ENCODE measurements at places on chromosomes 7 and 10.

DNA sequence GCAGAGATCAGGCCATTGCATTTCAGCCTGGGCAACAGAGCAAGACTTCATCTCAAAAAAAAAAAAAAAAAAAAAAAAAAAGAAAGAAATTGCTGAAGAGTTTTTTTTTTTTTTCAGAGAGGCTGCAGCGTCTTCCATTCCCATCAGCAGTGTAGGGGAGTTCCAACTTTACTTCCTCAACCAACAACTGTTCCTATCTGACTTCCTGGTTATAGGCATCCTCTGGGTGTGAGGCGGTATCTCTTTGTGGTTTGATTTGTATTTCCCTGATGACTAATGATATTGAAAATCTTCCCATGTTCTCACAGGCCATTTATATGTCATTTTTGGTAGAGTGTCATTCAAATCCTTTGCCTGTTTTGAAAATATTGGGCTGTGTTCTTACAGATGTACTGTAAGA lies 40.2 kb downstream of the PRTFDC1 start:
- DNase-seq = no peak

DNA sequence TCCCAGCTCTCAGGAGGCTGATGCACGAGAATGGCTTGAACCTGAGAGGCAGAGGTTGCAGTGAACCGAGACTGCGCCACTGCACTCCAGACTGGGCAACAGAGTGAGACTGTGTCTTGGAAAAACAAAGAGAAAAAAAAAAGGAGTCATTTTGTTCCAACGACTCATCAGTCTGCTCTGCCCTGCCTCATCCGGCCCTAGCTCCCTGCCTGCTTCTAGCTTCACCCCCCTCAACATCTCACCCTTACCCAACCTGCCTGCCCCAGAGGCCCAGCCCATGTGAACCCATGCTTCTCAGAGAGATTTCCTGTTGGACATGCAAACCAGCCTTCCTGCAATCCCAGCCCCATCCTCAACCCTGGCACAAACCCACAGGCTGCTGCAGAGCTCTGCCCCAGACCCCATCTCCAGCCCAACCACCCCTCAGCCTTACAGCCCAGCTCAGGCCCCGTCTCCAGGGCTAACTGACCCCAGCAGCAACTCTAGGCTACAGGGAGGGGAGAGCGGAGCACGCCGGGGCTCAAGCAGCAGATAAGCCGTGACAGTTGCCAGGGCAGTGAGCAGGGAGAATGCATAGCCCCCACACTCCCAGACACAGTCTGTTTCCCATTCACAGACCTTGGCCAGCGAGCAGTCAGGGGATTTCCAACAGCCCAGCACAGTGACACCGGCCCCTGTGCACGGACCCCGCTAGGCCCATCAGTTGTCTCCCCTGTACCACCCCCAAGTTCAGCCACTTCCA lies 86.0 kb upstream of the KCTD7 start:
- DNase-seq = no peak

DNA sequence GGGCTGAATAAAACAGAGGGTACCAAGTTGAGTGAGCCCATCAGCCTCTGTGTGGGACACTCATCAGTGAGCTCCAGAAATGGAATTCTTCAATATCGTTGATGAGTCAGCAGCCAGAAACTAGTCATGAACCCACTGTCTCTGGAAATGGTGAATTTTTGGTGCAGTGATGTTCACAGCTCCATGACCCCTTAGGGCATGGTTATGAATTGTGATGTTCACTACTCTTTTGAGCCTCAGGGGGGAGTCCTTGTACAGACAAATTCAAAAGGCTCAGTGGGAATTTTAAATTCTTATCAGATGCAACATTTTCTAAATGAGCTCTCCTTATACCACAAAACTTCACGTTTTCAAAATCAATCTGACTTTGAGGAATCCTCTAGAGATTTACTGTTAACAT lies 335.7 kb downstream of the PHTF2 start:
- DNase-seq = peak; percentile 65

DNA sequence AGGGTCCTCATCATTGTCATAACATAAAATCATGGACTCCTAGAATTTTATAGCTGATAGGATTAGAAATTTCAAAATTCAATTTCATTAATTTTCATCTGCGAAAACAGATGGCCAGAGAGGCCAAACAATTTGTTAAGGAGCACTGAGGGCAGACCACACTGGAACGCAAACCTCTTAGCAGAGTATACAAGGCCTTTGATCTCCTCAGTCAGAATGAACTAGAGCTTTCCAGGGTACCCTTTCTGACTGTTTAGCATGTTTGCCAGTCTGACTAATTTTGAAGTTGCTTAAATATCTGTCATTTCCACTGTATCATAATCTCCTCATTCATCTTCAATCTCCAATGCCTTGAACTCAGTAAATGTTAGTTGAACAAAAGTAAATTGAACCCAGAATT lies 41.9 kb upstream of the ATRNL1 start:
- no peak for DNase-seq

DNA sequence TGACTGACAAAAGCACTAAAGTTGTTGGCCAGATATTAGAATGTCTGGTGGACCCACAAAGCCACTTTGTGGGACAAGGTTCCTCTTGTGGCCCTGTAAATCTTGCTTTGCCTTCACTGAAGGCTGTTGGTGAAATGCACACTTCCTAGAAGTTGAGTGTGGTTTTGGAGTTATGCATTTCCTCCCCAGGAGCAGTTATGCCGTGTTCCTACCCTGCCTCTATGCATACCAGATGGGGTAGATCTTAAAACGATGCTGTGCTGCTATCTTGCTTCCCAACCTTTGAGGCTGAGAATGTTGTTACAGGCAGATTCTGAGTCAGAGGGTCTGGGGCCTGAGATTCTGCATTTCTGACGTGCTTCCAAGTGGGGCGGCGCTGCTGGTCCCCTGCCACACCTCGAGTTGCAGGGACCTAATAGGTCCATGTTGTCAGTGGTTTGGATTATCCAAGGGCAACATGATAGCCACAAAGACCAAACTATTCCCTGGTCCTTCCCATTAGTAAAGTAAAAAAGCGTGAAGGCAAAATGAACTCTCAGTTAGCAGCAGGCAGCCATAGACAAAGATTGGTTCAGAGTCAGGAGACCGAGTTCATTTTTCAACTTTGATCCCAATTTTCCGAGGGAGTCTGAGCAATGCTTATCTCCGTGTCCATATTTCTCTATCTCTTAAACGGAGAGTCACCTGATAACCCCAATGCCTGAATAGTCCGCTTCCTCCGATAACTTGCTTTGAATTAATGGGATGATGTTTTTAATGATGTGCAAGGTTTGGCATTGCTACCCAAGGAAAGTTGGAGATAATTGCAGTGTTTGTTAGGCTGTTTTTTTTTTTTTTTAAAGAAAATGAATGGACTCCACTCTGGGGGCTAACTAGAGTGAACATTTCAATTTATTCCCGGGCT lies 55.8 kb downstream of the CDHR3 start:
- no peak for DNase-seq

DNA sequence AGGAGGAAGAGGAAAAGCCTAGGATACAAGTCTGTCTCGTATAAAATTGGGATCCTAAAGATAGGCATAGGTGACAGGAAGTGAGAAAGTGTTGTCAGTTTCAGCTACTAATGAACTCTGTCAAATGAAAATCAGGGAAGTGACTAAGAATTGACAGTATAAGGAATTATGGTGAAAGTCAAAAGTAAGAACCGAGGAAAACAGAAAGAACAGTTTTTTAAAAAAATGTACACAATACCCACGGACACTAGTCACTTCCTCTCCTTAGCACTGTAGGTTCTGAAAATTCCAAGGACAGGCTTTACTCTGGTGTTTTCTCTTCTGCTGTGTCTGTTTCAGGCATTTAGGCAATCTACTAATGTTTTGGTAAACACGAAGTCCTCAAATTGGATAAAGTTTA lies 42.3 kb downstream of the ATAD1 start:
- no peak for DNase-seq

GRCh38 chr7:107570298-107570697 lies 6.5 kb downstream of the DUS4L start:
- no peak for DNase-seq

DNA sequence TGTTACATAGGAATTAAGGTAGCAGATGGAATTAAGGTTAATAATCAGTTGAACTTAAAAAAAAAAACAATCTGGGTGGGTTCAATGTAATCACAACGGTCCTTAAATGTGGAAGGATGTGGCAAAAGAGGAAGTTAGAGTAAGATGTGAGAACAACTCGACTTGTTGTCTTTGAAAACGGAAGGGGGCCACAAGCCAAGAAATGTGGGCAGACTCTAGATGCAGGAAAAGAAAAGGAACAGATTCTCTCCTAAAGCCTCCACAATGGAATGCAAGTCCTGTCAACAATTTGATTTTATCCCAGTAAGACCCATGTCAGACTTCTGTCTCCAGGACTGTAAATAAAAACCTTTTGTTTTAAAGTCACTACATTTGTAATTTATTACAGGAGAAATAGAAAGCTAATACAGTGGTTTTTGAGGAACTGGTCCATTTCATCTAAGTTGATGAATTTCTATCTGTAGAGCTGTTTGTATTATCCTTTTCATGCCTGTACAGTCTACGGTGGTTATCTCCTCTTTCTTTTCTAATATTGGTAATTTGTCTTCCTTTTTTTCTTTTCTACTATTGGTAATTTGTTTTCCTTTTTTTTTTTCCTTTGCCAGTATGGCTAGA lies 8.6 kb downstream of the MCMBP start:
- peak; percentile 13 for DNase-seq

GRCh38 chr10:8150401-8150905 lies 96.0 kb downstream of the GATA3 start:
- no peak for DNase-seq

DNA sequence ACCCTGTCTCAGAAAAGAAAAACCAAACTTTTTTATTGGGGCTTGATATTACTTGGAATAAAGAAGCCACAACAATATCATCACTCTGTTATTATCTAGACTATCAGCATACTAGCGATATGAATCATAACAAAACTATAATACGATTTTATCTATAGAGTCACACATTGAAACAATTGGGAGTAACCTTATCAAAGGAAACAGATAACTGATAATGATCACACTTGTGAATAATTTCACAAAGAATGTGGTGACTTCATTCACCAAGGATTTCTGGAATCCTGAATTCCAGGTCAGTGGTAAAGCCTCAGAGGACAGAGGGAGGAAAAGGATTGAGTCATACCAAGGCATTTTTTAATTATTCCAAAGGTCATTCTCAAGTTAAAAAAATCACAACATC lies 32.1 kb upstream of the NMT2 start:
- DNase-seq = no peak

GRCh38 chr7:4189131-4189570 lies 492.9 kb upstream of the FOXK1 start:
- no peak for DNase-seq

DNA sequence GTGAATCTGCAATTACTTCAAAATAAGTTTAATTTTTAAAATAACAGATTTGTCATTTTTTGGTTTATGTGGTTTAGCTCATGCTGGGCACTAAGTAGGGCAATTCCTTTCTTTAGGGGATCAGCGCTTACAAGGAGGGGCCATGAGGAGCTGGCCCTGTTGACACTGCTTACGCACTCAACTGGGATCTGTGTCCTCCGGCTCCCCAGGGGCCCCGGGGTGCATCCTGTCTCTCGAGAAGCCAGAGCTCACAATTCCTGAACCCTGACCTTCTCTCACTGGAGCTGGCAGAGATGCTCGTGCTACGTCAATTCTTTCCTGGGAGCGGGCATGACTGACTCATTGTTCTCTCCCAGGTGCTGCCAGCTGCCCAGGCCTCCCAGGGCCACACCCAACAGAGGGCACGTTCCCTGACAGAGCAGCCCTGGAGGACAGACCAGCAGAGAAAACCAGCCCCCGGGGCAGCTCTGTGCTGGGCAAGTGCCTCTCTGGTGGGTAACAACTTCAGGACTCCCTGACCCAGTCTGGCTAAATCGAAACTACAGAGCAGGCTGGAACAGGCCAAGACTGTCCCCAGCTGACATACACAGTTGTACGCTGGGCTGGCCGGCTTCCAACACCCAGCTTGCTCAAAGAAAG lies 36.8 kb downstream of the CTBP2 start:
- no peak for DNase-seq

DNA sequence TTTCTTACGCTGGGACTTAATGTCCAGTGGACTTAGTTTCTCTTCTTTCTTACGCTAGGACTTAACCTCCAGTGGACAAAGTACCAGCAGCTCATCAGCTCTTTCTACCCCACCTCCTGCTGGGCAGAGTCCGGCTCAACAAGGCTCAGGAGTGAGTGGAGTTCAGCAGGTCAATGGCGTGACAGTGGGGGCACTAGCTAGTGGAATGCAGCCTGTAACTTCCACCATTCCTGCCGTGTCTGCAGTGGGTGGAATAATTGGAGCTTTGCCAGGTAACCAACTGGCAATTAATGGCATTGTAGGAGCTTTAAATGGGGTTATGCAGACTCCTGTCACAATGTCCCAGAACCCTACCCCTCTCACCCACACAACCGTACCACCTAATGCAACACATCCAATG lies 199.7 kb downstream of the MLLT10 start:
- no peak for DNase-seq

DNA sequence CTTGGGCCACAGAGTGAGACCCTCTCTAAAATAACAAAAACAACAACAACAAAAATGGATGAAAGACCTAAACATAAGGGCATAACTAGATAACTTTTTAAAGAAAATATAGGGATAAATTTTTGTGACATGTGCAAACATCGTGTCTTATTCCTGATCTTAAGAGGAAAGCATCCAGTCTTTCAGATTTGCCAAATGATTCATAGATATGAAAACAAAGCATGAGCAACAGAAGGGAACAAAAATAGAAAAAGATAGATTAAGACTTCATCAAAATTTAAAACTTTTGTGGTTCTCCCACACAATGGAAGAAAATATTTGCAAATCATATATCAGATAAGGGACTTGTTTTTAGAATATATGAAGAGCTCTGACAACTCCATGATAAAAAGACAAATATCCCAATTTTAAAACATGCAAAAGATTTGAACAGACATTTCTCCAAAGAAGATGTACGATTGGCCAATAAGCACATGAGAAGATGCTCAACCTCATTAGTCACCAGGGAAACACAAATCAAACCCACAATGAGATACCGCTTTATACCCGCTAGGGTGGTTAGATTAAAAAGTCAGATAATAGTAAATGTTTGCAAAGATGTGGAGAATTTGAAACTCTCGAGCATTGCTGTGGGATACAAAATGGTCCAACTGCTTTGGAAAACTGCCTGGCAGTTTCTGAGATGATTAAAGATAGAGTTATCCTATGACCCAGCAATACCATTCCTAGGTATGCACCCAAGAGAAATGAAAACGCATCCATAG lies 20.3 kb downstream of the PPIF start:
- no peak for DNase-seq

DNA sequence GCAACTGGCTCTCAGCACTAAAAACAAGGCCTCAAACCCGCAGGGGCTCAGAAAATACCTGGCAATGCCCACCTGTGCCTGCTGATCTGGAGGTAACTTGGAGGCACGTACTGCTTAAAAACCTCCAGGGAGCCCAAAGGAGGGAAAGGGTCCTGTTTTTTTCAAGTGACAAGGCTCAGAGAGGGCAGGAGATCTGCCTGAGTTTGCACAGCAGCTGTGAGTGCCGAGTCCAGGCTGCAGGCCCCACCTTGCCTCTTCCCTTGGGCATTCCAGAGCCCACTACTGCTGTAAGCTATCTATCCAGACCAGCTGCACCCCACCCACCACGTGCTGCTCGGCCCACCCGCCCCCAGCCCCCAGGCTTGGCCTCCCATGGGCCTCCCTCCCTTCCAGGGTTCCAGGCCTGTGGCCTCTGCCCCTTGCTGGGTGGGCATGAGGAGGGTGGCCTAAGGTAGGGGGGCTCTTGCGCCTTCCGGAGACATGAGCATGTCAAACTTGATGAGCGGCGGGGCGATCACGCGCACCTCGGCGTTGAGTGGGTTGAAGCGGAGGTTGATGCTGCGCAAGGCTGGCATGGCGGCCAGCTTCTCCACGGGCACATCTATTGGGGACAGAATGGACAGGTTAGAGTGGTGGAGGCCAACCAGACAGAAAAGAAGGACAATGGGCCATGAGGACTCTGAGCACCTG lies 17.2 kb upstream of the NPFFR1 start:
- DNase-seq = no peak
